Occipital lobe (tissue), 3 donors: ENCODE measurements at places on chromosomes 4 and X. TPM values are rescaled to one million over a fixed set of nuclear protein-coding genes. Genes with fewer than 3 reads are reported as not detected.

DNA sequence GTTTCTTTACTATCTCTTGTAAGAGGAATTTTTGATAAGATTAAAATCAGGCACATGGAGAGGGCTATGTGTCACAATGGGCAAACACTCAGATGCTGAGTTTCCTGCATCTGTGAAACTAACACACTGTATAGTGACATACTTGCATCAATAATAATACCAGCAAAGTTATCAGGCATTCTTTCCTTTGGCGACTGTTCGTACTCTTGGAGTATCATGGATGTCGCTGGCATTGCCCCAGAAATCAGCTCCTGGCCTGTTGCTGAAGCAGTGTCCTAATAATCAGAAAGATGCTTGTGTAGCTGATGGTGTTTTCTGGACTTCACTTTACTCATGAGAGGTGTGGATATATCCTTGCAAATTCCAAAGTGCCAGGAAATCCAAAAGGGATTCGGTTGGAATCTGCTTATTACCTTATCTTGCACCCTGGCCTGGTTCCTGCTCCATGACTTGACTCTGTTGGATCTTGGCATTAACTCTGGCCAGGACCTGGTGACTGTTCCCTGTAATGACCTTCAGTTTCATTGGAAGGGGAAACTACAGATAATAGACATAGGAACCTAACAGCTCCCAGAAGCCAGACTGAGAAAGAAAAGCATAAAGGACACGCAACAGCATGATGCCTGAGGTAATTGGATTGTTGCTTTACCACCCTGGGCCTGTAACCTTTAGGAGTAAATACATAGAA lies 762.5 kb upstream of the GRIA3 start:
- DNase-seq, result no peak

DNA sequence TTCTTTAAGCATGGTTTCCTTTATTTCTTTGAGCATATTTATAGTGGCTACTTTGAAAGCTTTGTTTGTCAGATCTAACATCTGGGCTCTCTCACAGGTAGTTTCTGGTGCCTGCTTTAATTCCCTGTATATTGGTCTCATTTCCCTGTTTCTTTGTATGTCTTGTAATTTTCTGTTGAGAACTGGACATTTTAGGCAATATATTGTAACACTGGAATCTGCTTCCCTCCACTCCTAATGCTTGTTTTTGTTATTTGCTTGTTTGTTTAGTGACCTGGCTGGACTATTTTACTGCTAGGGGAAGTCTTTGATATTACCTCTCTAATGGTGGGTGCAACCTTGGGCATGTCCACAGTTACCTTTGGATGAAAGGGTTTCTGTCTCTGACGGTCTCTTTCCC lies 25.0 kb downstream of the BMPR1B start:
- no peak for DNase-seq

DNA sequence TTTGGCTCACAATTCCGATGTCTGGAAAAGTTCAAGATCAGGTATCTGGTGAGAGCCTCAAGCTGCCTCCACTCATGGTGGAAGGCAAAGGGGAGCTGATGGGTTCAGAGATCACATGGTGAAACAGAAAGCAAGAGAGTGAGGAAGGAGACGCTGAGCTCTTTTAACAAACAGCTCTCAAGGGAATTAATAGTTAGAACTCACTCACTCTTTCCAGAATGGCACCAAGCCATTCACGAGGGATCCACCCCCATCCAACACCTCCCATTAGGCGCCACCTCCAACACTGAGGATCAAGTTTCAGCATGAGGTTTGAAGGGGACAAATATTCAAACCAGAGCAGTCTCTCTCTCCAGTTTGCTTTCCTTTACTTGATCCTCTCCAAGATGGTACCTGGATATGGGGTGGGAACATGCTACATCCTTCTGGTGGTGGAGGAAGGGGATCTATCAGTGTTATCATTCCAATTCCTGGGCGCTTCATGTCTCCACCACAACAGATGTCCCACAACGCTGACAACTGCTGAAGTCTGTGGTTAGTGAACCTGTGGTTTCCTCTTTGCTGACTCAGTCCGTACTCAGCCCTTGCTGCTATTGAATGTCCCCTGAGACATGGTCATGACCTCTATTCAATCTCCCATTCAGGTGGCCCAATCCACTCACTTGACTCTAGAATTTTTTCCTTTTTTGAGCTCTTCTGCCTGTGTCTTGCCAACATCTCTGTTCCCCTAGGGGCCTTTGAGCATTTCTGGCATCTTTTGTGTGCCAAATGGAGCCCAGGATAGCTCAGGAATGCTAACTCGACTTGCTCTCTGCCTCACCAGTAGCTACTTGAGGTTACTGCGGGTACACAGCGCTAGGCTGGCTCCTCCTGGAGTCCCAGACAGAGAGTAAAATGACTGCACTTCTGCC lies 395.2 kb downstream of the MID1IP1 start:
- DNase-seq, result no peak

The TLR3 gene
- 1.9 TPM for total RNA-seq

The TRIM75 gene
- not detected for total RNA-seq

The HMX1 gene
- total RNA-seq, result 0.16 TPM

DNA sequence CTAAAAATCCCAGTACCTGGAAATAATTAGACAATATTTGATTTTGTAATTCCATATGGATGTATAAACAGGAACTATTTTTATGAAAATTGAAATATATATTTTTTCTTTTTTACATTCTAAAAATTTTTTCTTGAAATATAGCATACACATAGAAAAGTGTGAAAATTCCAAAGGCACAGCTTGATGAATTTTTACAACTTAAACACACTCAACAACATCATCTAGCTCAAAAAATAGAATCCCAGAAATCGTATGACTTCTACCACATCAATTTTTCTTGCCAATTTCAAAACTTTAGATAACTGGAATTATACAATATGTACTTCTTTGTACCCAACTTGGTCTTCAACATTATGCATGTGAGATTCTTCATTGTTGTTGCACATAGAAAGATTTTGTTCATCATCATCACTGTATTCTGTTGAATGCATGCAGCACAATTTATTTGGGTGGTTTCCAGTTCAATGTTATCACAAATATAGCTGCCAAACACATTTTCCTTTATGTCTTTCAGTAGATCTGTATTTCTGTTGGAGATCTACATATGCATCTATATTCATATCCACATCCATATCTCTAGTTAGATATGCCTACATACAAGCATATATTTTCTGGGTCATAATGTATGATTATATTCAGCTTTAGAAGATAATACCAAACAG lies 340.7 kb upstream of the SLIT2 start:
- no peak for DNase-seq

The CXCL3 gene
- 1.2 TPM for total RNA-seq

The HPSE gene
- 1.6 TPM for total RNA-seq

The DMD gene
- total RNA-seq, result 78.5 TPM

DNA sequence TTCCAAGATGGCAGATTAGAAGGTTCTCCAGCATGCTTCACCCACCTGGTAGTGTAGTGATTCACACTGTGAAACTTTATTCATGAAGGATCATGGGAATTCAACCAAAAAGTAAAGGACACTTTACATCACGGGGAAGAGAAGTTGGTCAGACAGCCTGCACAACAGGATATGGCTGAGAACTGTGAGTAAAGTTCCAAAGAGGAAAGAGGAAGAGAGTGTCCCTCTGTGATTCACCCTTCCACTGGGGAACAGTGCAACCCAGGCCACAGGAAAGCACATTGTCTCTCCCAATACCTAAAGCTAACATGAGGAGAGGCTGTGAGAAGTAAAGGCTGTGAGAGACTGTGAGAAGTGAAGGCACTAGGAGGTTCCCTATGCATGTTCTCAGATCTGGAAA lies 137.2 kb downstream of the STPG2 start:
- DNase-seq, result no peak

The MAP7D2 gene
- 7.6 TPM for total RNA-seq
